Stomach (tissue), 19 donors: ENCODE measurements at places on chromosomes 5 and 9.

DNA sequence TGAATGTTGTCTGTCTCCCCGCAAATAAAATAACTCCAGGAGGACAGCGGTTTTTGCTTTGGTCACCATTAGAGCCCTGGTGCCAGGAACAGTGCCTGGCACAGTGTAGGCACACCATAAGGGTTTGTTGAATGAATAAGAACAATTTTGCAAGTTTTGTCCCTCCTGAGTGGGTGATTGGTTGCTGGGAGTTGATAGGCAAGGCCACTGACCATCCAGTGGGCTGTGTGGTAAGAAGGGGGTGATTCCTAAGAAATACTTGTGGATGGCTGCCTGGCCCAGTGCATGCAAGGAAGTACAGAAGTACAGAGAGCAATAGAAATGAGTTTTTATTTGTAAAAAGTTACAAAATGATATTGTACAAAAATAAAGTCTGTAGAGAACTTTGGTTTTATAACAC is 27.5 kb downstream of the GDNF start:
- no peak for DNase-seq

- DNase-seq: no peak
Measured at GRCh38 chr9:137023157-137023556, 4.9 kb downstream of the ABCA2 start.

DNA sequence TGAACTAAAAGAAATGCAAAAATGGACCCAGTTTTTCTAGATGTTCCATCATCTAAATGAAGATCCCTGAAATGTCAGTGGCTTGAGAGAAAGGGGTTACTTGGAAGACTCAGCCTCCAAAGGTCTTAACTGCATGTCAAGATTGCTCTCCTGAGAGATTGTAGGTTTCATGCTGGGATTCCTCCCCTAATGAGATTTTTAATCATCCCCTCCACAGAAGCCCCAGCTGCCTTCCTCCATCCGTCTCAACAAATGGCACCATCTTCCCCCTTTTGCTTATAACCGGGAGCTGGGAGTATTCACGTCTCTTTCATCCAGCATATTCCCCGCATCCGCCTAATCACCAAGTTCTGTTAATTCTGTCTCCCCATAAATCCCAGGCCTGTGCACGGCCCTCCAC is 104.5 kb downstream of the NSG2 start:
- DNase-seq: no peak

DNA sequence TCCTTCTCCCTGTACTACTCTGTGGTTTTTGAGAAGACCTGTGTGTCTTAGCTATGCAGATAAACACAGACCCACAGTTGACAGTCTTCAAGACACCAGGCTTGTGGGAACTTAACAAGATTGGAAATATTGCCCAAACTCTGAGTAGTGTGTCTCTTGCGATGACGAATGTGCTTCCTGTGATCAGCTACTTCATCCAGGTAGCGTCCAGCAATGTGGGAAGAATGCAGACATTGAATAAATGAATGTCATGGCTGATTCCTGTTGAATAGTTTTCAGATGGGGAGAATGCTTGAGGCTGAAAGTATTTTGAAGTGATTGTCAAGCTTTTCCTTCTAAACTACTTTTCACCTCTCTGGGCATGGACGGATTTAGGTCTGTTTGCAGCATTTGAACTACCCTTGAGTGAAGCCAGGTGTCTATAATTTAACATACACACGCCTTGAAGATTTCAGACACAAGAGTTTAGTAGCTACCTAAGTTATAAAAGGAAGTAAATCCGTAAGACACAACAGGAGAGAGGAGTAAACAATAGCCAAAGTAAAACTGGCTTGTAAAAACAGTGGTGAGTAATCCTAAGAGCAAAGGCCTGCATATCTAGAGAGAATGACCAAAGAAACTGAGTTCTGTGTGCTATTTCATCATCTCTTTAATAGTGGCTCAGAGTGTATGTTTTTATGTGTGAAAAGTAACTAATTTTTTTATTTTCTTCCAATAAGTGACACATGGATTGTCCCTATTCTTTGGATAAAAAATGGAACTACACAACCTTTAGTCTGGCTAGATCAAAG is 30.0 kb upstream of the ARL14EPL start:
- DNase-seq: no peak

DNA sequence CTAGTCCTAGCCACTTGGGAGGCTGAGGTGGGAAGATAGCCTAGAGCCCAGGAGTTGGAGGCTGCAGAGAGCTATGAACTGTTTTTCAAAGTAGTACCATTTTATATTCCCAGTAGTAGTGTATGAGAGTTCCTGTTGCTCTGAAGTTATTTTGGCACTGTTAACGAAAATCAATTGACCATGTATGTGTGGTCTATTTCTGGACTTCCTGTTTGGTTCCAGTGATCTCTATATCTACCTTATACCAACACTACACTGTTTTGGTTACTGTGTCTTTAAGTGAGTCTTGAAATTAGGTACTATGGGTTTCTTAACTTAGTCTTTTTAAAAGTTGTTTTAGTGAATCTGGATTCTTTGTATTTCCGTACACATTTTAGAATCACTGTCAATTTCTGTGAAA is 13.6 kb downstream of the SLF1 start:
- no peak for DNase-seq

GRCh38 chr5:68200288-68200687 is 15.3 kb upstream of the PIK3R1 start:
- no peak for DNase-seq

- peak; percentile 17 for DNase-seq
Measured at GRCh38 chr5:23466401-23466912, 41.0 kb upstream of the PRDM9 start.

DNA sequence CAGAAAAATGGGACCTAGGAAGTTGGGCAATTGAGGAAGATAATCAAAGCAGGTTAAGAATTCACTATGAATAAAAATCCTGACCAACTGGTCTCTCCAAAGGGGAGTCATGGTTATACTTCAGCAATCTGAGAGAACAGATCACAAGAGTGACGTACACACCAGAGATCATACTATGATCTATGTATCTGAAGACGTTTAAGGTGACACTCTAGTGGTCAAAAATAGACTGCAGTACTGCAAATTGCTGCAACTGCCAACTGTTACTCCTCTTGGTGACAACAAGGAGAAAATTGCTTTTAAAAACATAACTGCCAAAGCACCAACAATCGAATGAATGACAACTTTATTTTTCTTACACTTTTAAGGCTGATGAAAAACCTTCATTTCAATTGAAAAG is 4.9 kb downstream of the AK6 start:
- no peak for DNase-seq

- no peak for DNase-seq
Measured at GRCh38 chr5:156020647-156021046, 306.3 kb upstream of the SGCD start.

DNA sequence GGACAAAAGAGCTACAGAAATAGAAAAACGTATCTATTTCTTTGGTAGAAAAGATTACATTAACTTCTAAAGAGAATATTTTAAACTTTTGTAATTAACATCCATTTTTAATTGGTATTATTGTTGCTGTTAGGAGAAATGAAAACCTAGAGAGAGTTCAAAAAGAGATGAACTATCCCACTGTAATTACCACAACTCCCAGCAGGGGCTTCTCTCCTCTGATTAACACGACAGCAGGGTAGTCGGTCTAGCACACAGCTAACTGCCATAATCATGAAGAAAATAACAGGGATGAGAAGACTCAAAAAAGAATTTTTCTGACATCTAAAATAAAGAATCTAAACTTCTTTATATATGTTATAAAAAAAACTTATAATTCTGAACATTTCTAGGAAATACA is 86.2 kb upstream of the CDH9 start:
- DNase-seq: peak; percentile 5

- DNase-seq: peak; percentile 90
Measured at GRCh38 chr5:1111727-1112289, at the start of gene SLC12A7. SLC12A7 (minus strand) TSS chr5:1112063; CDS start chr5:1111991, 72 bp downstream.

DNA sequence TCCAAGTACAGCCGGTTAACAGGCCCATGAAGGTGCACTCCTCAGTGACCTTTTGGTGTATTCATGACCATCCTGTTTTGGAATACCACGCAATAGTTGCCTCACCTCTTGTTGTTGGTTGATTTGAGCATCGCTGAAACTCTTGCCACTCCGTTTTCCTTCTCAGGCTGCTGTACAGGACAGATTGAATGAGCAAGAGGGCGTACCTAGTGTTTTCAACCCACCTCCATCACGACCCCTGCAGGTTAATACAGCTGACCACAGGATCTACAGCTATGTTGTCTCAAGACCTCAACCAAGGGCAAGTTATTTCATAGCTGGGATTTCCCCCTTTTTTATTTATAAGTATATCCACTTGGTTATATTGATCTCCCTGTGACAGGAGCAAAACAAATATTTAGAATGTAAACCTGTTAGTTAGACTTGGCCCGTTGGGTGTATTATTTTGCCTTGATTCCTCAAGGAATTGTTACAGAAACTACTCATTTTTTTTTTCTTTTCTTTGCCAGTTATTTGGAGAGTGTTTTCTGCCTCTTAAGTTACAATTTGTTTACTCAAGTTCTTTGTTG is 38.1 kb downstream of the FAF2 start:
- DNase-seq: peak; percentile 20

GRCh38 chr5:170571875-170572852 is 68.3 kb downstream of the KCNIP1 start:
- DNase-seq: no peak

DNA sequence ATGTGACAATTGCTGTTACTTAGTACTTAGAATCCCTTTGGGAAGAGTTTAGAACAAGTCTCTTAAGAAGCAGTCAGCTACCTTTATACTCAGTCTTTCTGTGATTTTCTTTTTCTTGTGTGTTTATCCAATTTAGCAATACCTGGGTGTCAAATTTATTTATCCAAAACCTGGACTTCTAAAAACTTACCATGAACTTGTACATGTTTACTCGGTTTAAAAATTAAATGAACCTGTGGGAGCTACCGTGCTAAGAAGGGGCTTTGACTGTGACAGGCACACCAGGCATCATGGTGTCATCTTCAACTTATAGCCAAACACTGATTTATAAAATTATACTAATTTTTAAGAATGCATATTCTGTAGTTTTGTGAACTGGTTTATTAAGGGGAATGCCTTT is 96.5 kb downstream of the XRCC4 start:
- no peak for DNase-seq

- no peak for DNase-seq
Measured at GRCh38 chr9:81874931-81875330, 53.3 kb upstream of the SPATA31D4 start.

- DNase-seq: no peak
Measured at GRCh38 chr5:16437977-16438376, 27.6 kb downstream of the ZNF622 start.

DNA sequence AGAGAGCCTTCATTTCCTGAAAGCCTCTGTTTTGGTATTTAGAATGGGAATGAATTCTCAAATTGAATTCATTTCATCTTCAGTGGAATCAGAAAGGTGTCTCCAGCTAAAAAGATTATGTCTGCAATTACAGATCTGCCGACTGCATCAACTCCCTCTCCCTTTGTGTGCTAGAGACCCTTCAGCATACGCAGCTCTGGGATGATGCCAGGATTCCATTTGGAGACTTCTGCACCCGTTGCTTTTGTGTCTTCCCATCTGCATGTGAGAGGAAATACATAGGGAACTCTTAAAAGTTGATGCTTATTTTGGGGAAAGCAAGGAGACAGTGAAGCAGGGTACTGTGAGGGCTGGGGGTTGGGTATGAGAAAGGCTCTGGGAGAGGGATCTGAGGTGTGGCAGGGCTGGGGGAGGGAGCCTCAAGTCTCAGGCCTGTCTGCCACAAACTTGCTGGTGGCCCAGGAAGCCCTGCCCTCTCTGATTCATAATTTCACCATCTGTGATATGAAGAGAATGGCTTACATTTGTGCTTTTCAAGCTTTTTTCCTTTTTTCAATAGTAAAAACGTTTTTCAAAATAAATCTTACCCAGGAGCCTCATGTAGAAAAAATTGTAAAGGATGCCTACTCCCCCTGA is 89.7 kb upstream of the SAP30L start:
- no peak for DNase-seq

- DNase-seq: peak; percentile 52
Measured at GRCh38 chr5:172768573-172769341, 2.2 kb downstream of the DUSP1 start.

DNA sequence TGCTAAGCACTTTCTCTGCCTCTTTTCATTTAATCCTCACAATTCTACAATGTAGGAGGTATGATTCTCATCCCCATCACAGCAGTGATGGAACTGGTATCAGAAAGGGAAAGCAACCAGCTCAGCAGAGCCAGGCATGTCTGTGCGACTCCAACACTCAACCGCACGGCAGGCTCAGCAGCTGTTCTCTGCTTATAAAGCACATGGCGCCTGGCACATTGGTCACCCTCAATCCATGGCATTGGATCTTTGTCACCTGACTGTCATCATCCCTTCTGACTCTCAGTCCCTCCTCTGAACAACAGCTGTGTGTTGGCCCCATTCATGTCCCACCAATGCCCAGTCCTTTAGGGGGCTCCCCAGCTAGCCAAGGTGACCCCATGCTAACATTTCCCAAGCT is 45.1 kb upstream of the HAND1 start:
- DNase-seq: no peak

- no peak for DNase-seq
Measured at GRCh38 chr5:61650661-61651060, 318.6 kb downstream of the ZSWIM6 start.

GRCh38 chr9:88915916-88916315 is 75.4 kb upstream of the S1PR3 start:
- DNase-seq: no peak

DNA sequence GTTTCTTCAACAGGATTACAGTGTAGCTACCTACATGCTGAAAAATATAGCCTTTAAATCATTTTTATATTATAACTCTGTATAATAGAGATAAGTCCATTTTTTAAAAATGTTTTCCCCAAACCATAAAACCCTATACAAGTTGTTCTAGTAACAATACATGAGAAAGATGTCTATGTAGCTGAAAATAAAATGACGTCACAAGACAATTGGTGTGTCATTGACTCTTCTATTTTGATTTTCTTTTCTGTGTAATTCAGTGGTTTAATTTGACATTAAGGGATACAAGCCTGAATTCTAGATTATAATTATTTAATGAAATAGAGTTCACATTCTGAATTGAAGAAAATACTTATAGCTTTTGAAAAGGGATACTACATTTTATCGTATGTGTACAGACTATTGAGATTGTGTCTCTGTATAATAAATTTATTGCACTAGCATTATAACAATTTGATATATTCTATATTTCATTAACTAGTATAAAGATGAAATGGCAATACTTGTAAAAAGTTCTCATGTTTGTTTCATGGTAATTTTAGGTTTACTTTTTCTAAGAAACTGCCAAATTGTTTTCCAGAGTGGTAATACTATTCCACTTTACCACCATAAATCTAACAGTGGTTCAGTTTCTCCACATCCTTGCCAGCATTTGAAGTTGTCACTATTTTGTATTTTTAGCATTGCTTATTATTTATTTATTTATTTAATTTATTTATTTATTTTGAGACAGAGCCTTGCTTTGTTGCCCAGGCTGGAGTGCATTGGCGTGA is 18.7 kb downstream of the ANXA1 start:
- no peak for DNase-seq

- DNase-seq: no peak
Measured at GRCh38 chr5:43078956-43079355, 38.8 kb upstream of the ANXA2R start.
